ENCODE measurements at places on chromosomes 5 and 9.

DNA sequence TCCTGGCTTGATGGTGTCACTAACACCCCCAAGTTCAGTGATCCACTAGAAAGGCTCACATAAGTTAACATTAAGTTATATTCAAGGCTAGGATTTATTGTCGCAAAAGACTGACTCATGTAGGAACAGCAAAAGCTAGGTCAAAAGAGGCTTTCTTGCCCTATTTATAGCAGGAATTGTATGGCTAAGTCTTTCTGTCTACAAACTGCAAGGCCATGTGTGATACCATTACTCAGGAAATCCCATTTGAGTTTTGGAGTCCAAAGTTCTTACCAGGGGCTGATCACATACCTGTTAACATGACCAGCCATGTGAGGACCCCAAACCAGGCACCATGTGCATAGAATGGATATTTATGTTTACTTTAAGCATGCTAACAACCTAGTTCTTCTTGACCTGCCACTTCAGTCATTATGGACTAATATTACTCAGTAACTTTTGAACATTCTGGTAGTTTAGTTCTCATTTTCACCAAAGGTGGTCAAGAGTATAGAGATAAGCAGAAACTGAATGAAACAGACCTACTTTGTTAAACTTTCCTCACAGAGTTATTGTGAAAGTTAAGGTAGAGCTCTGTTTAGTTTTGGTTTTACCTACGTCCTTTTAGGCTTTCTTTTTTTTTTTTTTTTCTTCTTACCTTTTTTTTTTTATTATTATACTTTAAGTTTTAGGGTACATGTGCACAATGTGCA is 281.1 kb downstream of the FER start:
- DNase-seq = no peak

DNA sequence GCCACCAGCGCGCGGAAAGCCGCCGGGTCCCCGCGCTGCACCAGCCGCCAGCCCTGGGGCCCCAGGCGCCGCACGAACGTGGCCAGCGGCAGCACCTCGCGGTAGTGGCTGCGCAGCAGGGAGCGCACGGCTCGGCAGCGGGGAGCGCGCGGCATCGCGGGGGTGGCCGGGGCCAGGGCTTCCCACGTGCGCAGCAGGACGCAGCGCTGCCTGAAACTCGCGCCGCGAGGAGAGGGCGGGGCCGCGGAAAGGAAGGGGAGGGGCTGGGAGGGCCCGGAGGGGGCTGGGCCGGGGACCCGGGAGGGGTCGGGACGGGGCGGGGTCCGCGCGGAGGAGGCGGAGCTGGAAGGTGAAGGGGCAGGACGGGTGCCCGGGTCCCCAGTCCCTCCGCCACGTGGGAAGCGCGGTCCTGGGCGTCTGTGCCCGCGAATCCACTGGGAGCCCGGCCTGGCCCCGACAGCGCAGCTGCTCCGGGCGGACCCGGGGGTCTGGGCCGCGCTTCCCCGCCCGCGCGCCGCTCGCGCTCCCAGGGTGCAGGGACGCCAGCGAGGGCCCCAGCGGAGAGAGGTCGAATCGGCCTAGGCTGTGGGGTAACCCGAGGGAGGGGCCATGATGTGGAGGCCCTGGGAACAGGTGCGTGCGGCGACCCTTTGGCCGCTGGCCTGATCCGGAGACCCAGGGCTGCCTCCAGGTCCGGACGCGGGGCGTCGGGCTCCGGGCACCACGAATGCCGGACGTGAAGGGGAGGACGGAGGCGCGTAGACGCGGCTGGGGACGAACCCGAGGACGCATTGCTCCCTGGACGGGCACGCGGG is at the start of gene TERT:
Gene TERT, minus strand, starts transcription at position 234 of the 815 bp plus-strand sequence. Its CDS starts 79 bp downstream, at position 155.
- DNase-seq = no peak

- DNase-seq = no peak
Observed at GRCh38 chr9:6579613-6580012, 65.9 kb downstream of the GLDC start.

- no peak for DNase-seq
Observed at GRCh38 chr5:133051061-133051541, 712 bp upstream of the HSPA4 start.

DNA sequence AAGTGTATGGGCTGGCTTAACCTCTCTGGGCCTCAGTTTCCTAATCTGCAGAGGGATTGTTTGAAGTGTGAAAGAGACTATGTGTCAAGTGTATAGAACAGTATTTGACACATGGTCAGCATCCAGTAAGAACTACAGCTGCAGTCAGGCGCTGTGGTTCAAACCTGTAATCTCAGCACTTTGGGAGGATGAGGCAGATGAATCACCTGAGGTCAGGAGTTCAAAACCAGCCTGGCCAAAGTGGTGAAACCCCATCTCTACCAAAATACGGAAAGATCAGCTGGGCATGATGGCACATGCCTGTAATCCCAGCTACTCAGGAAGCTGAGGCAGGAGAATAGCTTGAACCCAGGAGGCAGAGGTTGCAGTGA is 31.9 kb upstream of the STING1 start:
- no peak for DNase-seq

- DNase-seq = no peak
Observed at GRCh38 chr9:34719021-34719768, 9.3 kb upstream of the CCL21 start.

DNA sequence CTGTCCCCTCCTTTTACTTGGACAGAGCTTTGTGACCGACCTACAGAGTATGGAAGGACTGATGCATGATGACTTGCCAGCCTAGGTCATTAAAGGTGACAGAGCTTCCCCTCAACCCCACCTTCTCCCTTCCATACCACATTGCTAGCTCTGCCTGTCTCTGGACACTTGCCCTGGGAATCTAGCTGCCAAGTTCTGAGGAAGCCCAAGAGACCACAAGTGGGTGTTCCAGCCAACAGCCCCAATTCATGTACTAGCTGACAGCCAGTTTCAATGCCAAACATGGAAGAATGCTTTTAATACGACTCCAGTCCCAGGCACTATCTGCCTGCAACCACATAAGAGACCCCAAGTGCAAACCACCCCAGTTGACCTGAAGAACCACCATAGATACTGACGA is 477.1 kb downstream of the SPOCK1 start:
- DNase-seq = no peak

DNA sequence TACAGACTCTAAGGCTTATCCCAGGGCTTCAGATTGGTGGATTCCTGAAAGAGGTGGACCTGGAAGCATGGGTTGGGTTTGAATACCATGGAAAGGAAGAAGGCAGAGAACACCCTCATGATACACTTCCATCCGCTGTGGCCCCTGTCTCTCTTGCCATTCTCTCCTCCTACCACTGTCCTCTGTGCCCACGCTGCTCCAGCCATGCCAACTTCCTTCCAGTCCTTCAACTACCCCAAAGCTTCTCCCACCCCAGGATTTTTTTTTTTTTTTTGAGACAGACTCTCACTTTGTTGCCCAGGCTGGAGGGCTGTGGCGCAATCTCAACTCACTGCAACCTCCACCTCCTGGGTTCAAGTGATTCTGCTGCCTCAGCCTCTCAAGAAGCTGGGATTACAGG is 1.7 kb upstream of the SPARC start:
- DNase-seq = no peak

DNA sequence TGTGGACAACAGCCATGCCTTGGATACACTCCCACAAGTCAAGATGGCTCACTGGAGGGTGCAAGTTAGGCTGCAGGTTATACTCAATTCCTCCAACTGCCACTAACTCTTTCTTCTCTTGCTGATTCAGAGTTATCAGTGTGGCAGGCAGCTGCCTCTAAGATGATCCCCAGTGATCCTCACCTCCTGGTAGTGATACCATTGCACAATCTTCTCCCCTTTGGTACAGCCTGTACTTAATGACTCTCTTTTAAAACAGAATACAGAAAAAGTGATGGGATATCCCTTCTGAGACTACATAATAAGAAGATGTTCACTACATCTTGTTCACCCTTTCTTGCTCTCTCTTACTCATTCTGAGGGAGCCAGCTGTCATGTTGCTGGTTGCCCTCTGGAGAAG is 323.1 kb downstream of the RAB3C start:
- DNase-seq = no peak

GRCh38 chr9:137521405-137521985 is 28.7 kb downstream of the PNPLA7 start:
- DNase-seq = no peak

- DNase-seq = no peak
Observed at GRCh38 chr9:21559402-21560280, 77.5 kb upstream of the IFNE start.

- no peak for DNase-seq
Observed at GRCh38 chr9:126428534-126429175, 102.0 kb downstream of the MVB12B start.

DNA sequence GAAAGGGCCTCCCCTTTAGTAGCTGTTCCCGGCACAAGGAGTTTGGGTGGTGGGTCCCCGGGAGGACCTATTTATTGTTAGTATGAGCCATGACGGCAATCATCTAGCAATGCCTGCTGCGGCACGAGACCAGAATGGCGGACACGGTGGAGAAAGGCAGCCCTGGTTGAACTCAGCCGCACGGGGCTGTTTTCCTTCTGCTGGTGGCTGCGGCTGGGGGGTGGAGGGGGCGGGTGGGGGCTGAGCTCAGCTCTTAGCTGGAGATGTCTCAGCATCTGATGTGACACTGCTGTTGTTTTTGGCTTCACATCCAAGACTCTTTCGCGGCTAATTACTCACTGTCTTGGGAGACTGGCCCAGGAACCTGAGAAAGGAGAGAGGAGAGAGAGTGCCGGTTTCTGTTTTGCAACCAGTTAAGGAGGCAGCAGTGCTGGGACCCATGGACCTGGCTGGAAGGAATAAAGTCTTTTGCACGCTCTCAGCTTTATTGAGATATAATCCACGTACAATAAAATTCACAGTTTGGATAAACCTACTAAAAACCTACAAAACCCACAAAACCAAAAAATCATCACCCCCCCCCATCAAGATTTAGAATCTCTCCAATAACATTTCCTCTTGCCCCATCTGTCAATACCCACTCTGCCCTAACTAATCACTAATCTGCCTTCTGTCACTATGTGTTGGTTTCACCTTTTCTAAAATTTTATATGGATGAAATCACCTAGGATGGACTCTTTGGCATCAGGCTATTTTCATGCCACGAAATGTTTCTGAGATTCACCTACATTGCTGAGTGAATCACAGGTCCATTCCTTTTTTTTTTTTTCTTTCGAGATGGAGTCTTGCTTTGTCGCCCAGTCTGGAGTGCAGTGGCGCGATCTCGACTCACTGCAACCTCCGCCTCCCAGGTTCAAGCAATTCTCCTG is 81.8 kb upstream of the NEURL1B start:
- no peak for DNase-seq

DNA sequence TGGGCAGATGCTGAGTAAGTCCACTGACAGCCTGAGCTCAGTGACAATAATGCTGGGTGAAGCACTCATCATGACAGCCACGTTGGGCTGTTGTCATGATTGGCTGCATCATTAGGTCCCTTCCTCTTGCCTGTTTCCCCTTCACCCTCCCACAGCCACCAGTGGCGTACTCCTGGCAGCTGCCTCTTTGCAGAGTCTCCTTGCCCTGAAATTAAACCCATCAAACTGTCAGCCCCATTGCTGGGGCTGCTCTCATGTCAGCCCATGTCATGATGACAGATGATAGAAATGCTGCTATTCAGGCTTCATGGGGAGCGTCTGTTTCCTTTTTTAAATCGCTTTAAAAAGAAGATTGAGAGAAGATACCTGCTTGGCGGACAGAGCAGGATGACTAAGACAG is 327.4 kb downstream of the AGTPBP1 start:
- DNase-seq = no peak

GRCh38 chr5:125412561-125413495 is 666.4 kb upstream of the ZNF608 start:
- no peak for DNase-seq

DNA sequence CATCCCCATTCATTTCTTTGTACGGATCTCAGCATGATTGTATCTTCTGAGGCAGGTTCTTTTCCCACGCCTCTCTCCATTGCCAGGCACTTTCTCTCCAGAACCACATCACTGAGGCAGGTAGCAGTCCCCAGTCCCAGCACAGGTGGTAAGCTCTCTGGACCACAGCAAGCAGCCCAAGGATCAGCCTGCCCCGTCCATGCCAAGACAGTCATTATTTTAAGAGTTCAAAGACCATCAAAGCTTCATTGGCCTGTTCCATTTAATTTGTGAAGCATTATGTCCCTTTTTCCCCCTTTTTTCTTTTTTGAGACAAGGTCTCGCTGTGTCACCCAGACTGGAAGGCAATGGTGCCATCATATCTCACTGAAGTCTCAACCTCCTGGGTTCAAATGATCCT is 171.7 kb downstream of the AUH start:
- DNase-seq = no peak

DNA sequence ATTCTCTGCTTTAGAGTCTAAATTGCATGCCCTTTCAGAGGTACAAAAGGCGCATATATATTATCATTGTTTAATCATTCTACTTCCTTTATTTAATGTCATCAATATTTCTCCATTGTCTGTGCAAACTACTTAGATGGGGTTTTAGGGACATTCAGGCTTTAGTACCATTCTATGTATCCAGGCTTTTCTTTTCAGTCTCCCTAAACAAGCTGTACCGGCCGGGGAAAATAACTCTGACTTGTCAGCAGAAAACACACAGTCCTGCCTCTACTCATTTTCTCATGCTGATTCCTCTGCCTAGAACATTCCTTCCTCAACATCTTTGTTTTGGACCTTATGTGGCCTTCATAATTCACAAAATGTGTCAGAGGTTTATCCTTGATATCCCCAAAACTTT is 392.1 kb upstream of the DAB2 start:
- no peak for DNase-seq

- no peak for DNase-seq
Observed at GRCh38 chr9:135081264-135081660, 6.2 kb upstream of the OLFM1 start.

GRCh38 chr9:125418404-125418803 is 156.8 kb downstream of the GAPVD1 start:
- no peak for DNase-seq

GRCh38 chr9:30459156-30459555 is 1925.3 kb upstream of the ACO1 start:
- DNase-seq = no peak

GRCh38 chr5:134964359-134965270 is 3.1 kb upstream of the CATSPER3 start:
- no peak for DNase-seq

DNA sequence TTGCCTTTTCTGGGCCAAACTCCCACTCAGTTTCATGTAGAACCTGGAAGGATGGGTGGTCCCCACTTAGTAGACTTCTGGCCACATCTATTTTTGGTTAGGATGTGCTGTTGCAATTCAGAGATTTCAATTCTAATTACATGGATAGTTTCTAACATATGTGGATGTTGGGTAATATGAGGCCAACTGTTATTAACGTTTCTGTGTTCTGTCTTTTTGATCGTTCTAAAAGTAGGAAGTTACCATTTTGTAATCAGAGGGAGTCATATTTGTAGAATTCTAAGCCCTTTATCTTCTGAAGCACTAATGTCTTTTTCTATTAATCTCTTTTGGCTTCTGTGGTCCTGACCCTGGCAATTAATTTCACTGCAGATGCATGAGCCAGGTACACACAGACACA is 141.6 kb upstream of the SPEF2 start:
- DNase-seq = no peak

DNA sequence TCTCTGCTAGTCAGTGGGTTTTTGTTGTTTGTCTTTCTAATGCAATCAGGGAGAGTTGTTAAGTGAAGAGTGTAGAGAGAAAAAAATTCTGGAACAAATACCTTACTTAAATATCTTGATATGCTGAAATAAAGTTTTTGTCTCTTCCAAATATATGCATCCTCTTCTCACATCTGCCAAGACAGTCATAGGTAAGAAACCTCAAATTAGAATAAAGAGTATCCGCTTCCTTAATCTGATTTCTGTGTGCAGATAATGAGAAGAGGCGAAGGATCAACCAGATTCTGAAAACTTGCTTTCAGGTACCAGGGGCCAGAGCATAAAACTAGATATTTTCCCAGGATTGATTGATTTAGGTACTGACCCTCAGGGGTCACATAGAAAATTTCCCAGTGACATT is 11.3 kb upstream of the IL6ST start:
- DNase-seq = no peak

Data from activated CD8-positive, alpha-beta memory T cell treated with anti-CD3 and anti-CD28 coated beads for 1 hour (primary cell).